ENCODE measurements at places on chromosomes 5 and 9. TPM values are rescaled to one million over a fixed set of nuclear protein-coding genes. Genes with fewer than 3 reads are reported as not detected.

Gene PCDHGB6
- not detected for total RNA-seq

GRCh38 chr9:84166891-84167290 lies 173.7 kb downstream of the SLC28A3 start:
- no peak for DNase-seq
- no peaks in the 10 kb centered on the region for H3K36me3 ChIP-seq
- peaks cover 4% of the 10 kb centered on the region for H3K27me3 ChIP-seq
- H3K27ac ChIP-seq: no peak overlapping the region
- H3K4me3 ChIP-seq: no peak overlapping the region

DNA sequence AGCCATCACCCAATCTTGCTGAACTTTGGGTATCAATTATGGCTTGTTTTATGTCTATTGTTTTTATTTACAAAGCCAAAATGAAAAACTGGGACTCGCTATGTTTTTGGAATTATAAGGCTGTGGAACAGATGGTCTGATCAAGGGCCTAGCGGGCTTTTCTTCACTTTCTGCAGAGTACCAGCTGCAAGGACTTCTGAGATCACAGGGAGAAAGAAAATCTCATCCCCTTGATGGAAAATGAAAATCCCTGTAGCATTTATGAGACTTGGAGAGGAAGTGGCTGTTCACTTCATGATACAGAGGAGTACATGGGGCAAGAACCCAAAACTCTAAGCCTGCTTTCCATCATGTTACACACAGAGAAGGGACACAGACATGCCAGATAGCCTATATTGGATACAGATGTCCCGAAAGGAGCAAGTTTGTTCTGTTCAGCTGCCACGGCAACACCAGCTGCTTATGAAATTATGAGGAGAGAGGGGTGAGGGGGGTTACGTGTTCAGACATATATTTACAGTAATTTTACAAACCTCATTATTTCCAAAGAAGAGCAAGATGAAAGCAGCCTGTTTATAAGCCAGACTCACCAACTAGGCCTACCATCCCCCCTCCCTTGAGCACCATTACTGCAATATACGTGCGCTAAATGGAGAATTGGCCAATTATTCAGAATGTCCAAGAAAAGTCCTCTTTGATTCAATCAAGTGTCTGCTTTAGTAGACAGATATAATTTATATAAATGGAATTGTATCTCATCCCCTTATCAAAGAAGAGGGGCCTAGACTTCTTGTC lies 220.0 kb downstream of the MARCHF11 start:
- H3K27ac ChIP-seq: no peak overlapping the region
- H3K4me1 ChIP-seq: no peaks in the 10 kb centered on the region
- H3K36me3 ChIP-seq: no peaks in the 10 kb centered on the region
- H3K27me3 ChIP-seq: no peaks in the 10 kb centered on the region
- H3K4me3 ChIP-seq: no peak overlapping the region

GRCh38 chr5:96876292-96876850 lies at the start of gene ERAP2:
Gene ERAP2 (plus strand): TSS chr5:96876500. CDS start chr5:96879686, 3,186 bp downstream.
- no peaks in the 10 kb centered on the region for H3K27me3 ChIP-seq
- peaks cover 68% of the 10 kb centered on the region for H3K4me1 ChIP-seq
- peaks cover 18% of the 10 kb centered on the region for H3K36me3 ChIP-seq
- DNase-seq: no peak
- peak within 1 kb of the TSS; percentile 95 for H3K27ac ChIP-seq

Gene BNC2
- not detected for total RNA-seq

Gene UBE2QL1
- total RNA-seq: not detected

Data from activated naive CD4-positive, alpha-beta T cell treated with anti-CD3 and anti-CD28 coated beads for 36 hours (primary cell).